ENCODE measurements at places on chromosomes 12 and 14.
A peak's percentile ranks its signal among the peaks of the same experiment; 100 is the strongest.

DNA sequence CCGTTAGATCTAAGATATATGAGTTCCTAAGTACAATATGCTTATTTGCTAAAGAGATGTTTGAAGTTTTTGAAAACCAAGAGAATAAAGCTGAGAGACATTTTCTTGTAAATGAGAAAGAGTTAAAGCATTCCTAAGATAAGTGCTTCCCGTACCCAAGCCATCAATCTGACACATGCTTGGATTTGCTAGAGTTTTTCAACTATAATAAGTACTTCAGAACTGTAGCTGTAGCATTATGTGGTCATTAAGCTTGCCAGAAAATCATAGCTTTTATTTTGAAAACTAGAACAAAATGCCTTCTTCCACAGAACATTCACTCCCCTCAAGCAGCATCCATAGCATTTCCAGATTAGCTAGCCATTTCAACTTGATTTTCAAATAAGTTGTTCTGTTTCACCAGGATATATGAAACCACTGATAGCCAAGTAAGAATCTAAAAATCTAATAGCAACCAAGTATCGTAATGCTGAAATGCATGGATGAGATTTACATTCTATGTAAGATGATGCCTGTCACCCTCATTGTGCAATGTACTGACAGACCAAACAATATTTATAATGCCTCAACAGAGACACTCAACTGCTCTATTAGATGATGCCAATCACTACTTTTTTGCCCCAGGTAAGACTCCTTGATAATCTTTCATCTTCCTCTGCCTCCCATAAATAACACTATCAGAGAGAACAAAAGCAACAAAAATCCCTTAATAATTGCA is 8.0 kb downstream of the SNW1 start:
- DNase-seq, result no peak

DNA sequence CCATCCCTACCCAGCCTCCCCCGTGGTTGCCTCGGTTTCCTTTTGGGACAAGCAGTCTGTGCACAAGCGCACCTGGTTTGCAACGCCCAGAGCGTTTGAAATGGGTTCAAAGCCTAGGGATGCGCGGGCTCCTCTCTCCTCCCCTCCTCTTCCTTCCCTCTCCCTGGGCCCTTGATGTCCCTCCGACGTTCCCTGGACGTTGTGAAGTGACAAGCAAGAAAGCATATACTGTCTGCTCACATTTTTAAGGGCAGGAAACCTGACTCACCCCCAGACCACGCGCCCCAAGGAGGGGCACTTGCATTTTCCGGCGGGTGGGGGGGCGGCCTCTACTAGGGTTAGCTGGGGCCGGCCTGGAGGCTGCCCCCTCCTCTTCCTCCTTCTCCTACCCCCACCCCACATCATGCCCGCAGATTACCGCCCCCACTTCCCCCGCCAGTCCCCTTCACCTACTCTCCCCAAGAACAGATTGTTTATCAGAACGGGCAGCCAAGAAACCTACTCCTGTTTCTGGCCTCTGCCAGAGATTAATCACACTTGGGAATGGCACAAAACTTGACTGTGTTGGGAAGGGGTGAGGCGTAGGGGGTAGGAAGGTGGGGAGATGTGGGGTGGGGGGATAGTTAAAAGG is 9.5 kb upstream of the IRF2BPL start:
- no peak for DNase-seq

DNA sequence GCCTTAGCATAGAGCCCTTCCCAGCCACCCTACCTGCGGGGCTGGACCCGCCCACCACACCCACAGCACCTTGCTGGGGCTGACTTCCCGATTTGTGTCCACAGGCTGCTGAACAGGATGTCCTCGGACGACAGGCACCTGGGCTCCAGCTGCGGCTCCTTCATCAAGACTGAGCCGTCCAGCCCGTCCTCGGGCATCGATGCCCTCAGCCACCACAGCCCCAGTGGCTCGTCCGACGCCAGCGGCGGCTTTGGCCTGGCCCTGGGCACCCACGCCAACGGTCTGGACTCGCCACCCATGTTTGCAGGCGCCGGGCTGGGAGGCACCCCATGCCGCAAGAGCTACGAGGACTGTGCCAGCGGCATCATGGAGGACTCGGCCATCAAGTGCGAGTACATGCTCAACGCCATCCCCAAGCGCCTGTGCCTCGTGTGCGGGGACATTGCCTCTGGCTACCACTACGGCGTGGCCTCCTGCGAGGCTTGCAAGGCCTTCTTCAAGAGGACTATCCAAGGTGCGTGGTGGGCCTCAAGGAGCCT is 63.4 kb downstream of the ESRRB start:
- no peak for DNase-seq

DNA sequence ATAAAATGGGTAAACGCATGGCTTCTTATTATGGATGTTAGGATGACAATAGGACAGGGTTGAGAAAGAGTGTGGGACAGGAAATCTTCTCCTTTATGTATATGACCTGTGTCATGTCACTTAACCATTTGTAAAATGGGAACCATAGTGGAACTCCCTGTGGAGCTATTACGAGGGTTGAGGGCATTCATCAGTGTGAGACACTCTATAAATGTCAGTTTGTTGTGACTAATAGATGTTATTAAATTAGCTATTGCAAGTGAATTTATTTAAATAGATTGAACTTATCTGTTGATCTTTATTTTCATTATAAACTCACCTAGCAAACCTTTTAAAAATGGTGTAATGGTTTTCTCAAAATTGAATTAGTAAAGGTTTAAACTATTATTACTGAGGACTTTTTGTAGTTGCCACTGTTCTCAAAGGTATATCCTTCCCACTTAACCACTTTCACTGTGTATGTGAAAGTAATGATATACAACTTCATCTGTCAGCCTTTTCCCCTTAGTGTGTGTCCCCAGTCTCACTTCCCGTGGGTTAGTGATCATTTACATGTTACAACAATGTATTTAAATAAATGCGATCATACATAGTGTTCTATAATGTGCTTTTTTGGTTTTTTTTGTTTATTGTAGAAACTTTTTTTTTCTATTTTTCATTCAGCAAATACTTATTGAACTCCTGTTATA is 17.1 kb downstream of the HELB start:
- no peak for DNase-seq

DNA sequence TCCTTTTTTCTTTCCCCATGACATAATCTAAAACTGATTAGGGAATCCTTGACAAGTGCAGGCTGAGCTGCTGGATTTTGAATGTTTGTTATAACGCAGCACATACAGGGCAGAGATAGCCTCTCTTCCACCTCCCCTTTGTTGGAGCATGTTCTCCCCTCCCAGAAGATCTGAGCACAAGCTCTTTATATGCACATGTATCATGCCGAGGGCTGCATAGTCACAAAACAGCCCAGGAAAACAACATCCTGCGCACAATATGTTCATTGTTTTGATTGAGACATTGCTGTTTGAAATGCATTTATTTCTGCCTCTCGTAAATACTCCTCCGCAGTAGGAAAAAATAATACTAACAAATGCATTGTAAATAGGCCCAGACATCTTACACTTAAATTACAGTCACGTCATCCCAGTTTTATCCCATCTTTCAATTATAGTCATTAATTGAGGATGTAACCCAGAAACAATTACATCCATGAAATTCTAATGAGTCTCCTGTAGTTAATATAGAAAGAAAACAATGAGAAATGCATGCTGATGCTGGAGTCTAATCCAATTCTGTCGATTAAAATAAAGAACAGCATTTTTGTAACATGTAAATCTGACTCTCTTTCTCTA is 401.8 kb downstream of the BTG1 start:
- DNase-seq, result no peak

GRCh38 chr12:55829967-55830600 is 697 bp upstream of the DNAJC14 start:
- DNase-seq, result no peak

GRCh38 chr12:131386781-131387180 is 324.1 kb upstream of the SFSWAP start:
- DNase-seq, result no peak

DNA sequence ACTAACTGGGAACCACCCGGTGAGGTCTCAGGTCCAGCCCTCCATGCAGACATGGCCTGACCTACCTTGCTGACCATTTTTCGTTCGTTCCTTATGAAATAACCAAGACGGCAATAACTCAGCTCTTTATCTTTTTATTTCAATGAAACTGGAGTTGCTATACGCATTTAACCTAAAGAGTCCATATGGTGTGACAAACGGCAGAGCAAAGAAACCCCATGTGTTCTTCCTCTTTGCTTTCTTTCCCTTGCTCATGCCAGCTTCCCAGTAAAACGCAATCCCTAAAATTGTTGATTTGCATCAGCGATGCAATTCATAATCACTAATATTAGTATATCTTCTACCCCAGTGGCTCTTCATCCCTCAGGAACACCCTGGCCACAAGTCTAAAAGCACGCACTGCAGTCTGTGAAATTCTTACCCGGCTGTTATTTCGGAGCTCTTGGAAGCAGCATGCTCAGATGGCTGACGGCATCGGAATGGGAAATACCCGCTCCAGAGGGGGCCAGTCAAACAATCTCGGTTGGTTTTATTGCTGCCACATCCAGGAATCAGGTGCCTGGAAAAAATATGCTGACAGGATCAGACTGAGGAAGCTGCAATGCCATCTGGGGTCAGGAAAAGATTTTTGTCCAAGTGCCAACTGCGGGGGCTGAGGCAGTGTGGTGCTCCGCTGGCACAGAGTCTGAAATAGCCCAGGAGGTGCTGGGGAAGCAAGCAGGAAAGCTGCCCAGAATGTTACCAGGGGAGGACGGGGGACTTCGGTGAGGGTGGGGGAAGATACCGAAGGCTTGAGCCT is 28.2 kb upstream of the KCNA1 start:
- no peak for DNase-seq

- DNase-seq, result no peak
Observed at GRCh38 chr12:128474916-128475315, 207.9 kb downstream of the TMEM132C start.

- DNase-seq, result no peak
Observed at GRCh38 chr12:56840922-56841321, 77.8 kb downstream of the HSD17B6 start.

- DNase-seq, result peak; percentile 56
Observed at GRCh38 chr12:76942267-76942666, 63.4 kb upstream of the CSRP2 start.

- DNase-seq, result no peak
Observed at GRCh38 chr14:97061714-97062113, 264.5 kb downstream of the VRK1 start.

DNA sequence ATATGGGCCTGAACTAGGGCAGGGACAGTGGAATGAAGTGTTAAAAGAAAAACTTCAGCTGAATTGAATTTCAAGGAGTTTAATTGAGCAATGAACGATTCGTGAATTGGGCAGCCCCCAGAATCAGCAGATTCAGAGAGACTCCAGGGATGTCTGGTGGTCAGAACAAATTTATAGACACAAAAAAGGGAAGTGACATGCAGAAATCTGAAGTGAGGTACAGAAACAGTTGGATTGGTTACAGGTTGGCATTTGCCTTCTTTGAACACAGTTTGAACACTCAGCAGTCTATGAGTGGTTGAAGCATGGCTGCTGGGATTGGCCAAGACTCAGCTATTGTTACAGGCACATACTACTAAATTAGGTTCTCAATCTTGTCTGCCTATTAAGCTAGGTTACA is 9.7 kb upstream of the TBPL2 start:
- no peak for DNase-seq

- peak; percentile 93 for DNase-seq
Observed at GRCh38 chr12:57889500-57889989, 43.0 kb upstream of the CTDSP2 start.

DNA sequence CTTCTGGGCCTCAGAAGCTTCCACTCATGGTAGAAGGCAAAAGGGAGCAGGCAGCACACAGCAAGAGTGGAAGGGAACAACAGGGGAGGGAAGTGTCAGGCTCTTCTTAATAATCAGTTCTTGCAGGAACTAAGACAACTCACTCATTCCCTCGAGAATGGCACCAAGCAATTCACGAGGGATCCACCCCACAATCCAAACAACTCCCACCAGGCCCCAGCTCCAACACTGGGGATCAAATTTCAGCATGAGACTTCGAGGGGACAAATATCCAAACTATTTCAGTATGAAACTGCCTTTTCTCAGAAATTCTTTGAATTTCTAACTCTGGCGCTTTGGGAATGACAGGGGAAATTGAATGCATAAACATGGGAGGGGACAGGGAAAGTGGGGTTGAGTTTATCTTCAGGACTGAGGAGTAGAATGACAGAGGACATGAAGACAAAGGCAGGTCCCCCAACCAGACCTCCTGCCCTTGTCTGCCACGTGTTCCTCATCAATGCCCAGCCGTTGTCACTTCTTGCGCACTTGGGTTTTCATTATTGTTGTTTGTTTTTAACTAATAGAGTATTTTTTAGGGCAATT is 24.6 kb upstream of the APOF start:
- DNase-seq, result peak; percentile 71

- DNase-seq, result peak; percentile 23
Observed at GRCh38 chr12:62128175-62128975, 131.8 kb upstream of the USP15 start.

- no peak for DNase-seq
Observed at GRCh38 chr14:46259536-46259935, 392.0 kb downstream of the RPL10L start.

DNA sequence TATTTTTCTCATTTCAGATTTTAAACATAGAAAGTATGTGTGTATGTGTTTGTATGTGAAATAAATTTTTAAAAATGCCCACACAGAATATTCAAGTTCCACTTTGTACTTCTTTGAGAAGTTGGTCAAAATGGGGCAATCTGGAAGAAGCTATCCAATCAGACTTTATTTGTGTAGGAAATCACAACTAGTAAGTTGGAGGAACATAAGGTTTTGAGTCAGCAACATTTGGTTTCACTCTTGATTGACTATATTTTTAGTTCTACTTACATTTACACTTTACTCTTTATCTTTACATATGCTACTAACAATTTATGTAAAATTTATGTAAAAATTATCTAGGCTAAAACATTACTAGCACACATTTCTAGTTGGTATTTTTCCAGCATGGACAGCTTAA is 128.1 kb downstream of the ATXN7L3B start:
- DNase-seq, result no peak

DNA sequence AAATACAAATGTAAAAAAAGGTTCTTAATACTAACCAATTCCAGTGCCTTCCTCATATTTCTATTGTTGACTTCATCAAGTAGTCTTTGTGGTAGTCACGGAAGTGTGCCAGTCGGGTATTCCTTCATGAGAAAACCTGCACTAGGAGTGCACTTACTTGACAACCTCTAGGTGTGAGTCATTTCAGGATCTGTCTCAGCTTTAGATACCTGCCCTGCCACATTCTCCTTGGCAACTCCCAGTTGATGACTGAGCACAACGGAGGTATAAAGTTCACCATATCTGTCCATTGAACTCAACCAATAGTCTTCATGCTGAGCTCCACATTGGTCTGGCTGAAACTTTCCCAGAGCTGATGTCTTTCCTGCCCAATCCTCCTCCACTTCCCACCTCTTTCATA is 215.7 kb downstream of the SYT10 start:
- DNase-seq, result no peak

All from foreskin fibroblast (primary cell).